ENCODE measurements at places on chromosomes 2 and 18.

DNA sequence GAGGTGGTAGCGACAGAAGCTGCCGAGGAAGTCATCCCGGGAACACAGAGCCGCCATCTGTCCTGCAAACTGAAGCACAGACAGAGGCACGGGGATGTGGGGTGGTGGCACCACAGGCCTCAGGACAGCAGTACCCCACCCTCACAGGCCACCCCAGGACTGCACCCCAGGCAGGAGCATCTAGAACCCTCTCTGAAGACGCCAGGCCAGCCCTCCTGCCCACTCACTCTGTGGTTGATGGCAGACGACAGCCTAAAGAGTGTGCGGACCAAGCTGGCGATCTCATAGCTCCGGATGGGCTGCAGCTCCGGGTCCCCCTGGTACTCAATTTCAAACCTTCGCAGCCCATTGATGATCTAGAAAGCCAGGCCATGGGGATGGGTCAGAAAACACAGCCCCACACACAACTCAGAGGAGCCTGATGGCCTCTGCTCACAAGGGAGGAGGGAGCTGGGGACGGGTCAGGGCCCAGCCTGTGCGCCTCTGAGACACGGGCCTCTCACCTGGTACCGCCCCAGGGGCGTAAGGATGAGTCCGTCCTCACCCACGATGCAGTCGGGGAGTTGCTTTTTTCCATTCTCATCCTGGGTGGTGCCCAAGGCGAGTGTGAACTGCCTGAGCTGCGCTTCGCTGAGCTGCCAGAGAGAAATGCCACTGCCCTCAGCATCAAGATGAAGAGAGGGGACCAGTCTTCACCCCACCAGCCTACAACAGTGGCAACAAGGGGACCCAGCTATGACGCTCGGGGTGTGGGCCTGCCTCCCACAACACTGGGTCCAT is 8.1 kb upstream of the CCDC74B start:
- no peak for DNase-seq

DNA sequence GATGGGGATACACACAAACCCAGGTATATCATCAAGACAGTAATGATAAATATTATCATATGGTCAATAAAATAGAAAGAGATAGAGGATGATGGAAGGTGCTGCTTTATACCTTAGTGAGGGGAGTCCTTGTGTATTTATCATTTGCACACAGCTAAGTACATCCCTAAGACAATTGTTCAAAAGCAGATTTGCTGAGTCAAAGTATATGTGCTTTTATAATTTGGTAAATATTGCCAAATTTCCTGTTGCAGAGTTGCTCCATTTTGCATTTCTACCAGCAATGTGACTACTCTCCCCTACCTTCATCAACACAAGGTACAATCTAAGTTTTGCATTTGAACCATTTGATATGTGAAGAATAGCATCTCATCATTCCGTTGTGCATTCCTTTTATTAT is 22.6 kb upstream of the PLEK start:
- no peak for DNase-seq

- DNase-seq: no peak
These were observed 22.9 kb downstream of the INPP1 start for GRCh38 chr2:190366248-190366753.

DNA sequence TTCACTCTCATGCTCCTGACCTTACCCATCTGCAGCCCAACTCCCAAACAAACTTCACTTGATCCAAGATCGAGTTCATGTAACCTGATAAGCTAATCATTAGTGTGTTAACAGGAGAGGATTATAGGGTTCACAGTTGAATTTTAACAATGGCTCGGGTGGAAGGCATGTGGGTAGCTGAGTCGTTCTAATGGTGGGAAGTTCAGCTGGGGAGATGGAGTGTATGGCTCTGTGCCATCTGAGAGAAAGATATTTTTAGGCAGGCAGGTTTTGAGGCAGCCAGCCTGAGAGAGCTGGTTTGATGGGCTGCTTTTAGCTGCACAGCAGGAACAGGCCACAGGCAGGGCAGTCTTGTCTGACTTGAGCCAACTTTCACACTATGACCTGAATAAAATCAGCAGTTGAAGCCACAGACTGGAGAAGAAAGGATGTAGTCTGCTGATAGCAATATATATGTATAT is 17.7 kb upstream of the NFE2L2 start:
- DNase-seq: no peak

DNA sequence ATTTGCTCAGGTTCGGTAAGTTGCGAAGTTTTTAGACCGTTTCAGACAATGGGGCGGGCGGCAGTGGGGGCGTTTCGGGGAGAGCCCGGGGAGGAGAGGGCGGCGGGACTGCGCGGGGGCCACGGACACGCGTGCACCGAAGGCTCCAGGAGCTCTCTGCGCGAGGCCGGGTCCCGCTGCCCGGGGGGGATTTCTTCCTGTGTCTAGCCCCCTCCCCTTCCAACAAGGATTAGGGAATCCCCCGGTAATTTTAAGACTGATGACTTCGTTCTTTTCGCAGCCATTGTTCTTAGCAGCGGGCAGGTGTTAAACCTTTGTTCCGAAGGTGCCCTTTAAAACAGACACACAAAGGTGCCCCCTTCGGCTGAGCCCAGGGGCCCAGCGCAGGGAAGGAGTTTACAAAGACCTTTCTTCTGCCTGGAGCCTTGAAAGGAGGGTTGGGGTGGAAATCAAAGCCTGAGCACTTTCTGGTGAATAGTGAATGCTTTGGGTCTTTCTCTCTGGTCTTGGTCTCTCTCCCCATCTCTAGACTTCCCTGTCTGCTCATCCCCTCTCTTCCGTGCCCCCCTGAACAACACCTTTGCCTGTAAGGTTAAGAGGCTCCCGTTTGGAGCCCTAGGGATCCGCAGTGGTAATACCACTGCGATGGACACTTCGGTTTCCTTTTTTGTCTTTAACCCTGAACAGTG is 2.1 kb downstream of the TRIB2 start:
- peak; percentile 58 for DNase-seq

- peak; percentile 9 for DNase-seq
These were observed 12.8 kb downstream of the CDC42EP3 start for GRCh38 chr2:37658682-37659081.

GRCh38 chr2:117850015-117850414 is 35.5 kb downstream of the DDX18 start:
- DNase-seq: no peak

DNA sequence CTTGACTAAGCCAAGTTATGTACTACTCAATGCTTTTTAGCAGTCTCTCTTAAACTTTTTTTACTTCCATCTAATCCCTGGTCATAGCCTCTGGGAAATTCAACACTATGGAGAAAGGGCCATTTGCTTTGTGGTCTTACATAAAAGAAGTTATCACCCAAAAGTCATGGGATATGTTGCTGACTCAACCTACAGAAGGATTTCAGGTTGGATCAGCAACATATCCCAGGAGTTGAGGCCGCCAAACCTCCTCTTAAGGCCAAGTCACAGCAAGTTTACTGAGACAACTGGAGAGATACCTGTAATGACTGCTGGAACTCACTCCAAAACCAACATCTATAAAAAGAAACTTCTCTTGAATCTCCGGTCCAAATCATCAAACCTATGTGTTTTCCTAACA is 141.1 kb downstream of the IRS1 start:
- DNase-seq: no peak

DNA sequence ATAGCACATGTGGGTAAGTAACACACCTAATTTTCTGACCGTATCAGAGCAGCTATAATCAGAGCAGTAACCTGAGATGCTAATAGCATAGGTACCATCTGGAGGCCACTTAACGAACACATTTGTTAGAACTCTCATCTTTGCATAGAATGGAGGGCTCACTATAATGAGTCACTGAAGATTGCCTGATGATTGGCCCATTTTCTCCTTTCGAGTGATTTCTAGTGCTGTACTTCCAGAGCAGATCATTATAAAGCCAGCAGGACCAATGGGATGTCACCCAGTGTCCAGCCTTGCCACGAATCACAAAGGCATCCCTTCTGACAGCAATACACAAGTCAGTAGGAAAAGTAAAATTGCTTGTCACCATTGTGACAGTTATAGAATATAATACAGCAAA is 81.7 kb upstream of the REV1 start:
- no peak for DNase-seq

- DNase-seq: no peak
These were observed 13.1 kb downstream of the ZAP70 start for GRCh38 chr2:97726261-97727064.

DNA sequence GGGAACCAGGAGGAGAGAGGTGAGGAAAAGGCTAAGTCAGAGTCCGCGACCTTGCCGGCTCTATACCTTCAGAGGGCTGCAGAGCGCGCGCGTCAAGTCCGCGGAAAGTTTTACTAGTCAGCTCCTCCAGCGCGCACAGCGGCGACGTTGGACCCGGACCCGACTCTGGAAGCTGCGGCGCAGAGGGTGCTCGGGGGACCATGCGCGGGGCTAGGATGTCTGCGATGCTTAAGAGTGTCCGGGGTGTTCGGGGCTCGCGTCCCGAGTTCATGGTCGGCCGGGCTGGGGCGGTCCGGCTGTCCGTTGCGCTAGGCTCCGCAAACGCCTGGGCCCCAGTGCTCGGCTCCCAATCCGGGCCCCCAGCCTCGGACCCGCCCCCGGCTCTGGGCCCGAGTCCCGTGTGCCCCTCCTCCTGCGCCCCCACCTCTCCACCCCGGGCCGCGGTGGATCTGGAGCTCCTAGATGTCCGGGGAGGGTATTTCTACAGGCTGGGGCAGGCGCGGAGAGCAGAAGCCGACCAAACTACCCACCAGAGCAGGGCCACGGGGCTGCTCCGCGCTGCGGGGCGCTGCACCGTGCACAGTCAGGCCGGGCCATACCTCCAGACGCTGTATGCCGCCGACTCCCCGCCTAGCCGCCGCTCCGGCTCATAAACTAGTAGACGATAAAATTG is at the start of gene LBX2:
LBX2 (minus strand) TSS at position 337 of the 673 bp plus-strand sequence; CDS start at position 271, 66 bp downstream.
- DNase-seq: peak; percentile 67

GRCh38 chr2:118968042-118968441 is 26.0 kb downstream of the MARCO start:
- no peak for DNase-seq

GRCh38 chr2:23478933-23479683 is 94.1 kb downstream of the KLHL29 start:
- no peak for DNase-seq

DNA sequence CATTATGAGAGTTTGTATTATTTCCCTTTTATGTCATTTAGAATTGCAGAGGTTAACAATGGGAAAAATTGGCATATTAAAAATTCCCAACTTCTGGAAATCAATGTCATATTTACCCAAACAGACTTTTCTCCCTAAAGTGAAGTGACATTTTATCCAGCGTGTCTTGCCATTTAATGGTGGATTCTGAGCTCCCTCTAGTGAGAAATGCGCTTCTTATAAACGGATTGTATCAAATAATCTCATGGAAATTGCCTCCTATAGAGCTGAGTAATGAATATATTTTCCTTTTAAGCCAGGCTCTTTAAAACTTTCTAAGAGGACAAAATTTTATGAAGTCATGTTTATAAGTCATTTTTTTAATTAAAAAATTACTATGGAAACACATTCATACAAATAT is 5.7 kb upstream of the GCFC2 start:
- DNase-seq: no peak

DNA sequence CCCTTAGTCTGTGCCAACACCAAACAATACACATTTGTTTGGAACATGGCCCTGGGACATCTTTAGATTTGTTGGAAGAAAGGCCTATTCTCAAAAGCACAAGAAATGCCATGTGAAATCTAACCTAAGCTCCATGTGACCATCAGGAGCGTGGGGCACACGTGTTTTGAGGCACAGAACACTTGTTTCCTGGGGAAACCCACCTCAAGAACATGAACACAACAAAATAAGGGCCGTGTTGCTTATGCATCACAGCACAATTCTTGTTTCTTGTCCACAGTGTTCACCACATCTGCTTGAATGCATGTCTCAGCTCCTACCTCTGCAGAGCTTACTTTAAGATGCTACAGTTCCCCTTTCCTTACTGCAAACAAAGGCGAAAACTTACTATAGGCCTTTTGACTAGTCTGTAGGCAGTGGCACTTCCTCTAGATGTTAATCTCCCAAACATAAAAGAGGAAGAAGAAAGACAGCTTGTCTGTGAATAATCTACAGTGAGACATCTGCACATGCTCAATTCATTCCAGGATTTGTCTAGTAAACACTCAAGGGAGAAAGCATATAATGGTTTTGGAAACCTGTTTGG is 165.0 kb downstream of the ANKRD44 start:
- no peak for DNase-seq

- DNase-seq: no peak
These were observed 14.9 kb upstream of the B3GNT2 start for GRCh38 chr2:62180975-62181374.

DNA sequence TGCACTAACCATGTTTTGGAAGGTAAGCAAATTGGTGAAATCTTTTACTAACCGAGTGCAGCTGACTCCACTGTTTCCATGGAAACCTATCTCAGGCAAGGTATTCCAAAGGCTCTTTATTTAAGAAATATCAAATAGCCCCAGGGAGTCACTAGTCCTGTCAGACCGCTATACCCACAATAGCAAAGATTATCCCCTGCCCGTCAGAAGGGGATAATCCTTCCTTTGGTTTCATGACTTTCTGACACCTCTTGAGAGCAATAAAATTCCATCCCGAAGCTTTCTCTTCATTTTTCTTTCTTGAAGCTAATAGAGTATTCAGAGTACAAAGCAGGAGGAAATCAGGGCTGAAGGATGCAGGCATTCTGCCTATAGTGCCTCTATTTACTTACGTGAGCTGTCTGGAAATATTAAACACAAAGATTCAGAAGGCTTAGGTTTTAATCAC is 34.7 kb upstream of the MAP2 start:
- DNase-seq: no peak

DNA sequence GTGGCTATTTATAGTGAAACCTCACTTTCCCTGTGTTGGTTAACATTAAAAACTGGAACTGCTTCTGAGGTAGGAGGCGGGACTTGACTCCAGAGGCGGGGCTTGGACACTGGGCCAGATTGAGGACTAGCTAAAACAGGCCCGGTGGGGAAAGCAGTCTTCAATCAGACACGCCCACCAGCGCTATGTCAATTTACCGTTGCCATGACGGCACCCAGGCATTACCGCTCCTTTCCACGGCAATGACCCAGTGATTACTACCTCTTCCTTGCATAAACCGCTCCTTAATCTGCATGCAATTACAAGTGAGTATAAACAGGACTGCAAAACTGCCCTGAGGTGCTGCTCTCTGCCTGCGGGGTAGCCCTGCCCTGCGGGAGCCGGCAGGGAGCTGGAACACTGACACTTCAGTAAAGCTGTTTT is 35.3 kb downstream of the LRRFIP1 start:
- peak; percentile 90 for DNase-seq

DNA sequence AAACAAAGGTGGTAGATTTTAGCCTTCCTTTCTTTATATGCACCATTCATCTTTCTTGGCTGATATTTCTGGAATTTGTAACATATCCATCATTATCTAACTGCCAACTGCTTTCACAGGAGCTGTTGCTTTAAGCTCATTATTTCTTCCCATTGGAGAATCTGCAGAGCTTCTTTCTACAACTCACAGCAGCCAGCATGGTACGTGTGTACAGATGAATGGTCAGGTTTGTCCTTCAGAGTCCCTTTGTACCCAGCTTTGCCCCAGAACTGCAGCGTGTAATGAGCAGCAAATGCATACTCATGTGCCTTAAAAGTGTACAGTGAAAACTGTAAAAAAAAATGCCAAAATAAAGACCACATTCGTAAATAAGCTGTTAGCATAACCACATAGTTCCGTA is 260.9 kb downstream of the FIGN start:
- no peak for DNase-seq

GRCh38 chr18:13271302-13271911 is 52.8 kb downstream of the LDLRAD4 start:
- peak; percentile 30 for DNase-seq
